ENCODE measurements at places on chromosomes 1 and 21. TPM values are rescaled to one million over a fixed set of nuclear protein-coding genes. Genes with fewer than 3 reads are reported as not detected.

Gene ACBD6
- 18.2 TPM for total RNA-seq

DNA sequence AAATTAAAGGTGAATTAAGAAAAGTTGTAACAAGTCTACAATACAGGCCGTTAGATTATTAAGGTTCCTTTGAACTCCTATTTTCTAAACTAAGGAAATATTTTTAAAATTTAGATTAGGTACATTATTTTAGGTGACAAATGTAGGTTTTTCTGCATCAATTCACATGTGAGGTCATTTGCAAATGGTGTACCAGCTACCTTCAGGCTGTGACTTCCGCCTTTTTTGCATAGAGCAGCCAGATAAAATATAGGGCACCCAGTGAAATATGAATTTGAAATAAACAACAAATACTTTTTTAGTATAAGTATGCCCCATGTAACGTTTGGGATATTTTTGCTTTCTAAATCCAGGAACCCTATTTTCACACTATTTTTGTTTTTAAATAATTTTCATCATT is 544.0 kb downstream of the LMO4 start:
- no peak for DNase-seq

DNA sequence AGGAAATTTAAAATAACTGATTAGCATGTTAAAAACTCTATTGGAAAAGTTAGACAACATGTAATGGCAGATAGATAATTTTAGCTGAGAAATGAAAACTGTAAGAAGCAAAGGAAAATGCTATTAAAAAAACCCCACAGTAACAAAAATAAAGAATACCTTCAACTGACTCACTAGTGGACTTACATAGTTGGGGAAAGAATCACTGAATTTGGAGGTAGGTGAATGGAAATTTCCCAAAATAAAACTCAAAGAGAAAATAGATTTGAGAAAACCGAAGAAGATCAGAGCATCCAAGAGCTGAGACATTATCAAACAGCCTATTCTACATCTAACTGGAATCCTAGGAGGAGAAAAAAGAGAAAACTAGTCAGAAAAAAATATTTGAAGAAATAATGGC is 34.7 kb downstream of the PDE4B start:
- no peak for DNase-seq

DNA sequence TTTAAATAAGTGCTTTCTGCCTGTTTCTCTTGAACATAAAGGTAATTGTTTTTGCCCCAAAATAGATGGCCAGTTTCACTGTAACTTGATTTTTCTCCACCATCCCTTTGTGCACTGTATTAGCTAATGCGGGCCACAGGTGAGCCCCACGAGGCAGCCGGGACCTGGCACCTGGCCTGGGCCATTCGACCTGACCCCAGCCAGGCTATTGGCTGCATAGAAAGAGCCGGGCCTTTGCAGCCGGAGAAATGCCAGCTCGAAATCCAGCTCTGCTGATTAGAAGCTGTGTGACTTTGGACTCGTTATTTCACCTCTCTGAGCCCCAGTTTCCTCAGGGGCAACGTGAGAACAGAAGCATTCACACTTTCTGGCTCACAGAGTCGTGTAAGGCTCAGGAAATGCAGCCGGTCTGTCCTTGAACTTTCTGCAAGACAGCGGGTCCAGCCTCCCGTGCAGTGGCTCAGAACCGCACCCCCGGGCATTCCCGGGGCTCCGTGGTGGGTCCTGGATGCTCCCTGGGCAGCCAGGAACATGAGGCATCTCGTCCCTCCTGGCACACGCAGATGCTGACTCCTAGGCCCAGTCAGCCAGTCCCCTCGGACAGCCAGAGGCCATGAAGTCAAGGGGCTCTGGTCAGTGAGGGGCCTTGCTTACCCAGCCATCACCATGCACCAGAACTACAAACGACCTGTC is 37.4 kb upstream of the ACTRT2 start:
- DNase-seq = peak; percentile 11

- DNase-seq = no peak
These were observed 459.3 kb upstream of the ADAMTS5 start for GRCh38 chr21:27426196-27426595.

GRCh38 chr1:155856257-155856974 is 598 bp downstream of the GON4L start:
- no peak for DNase-seq
